Right cardiac atrium (tissue), 5 donors: ENCODE measurements at places on chromosomes 3 and 15. TPM values are rescaled to one million over a fixed set of nuclear protein-coding genes. Genes with fewer than 3 reads are reported as not detected.

- no peak for DNase-seq
Measured at GRCh38 chr15:47394286-47394809, 323.0 kb upstream of the SEMA6D start.

TGM4 gene
- not detected for polyA plus RNA-seq

DNA sequence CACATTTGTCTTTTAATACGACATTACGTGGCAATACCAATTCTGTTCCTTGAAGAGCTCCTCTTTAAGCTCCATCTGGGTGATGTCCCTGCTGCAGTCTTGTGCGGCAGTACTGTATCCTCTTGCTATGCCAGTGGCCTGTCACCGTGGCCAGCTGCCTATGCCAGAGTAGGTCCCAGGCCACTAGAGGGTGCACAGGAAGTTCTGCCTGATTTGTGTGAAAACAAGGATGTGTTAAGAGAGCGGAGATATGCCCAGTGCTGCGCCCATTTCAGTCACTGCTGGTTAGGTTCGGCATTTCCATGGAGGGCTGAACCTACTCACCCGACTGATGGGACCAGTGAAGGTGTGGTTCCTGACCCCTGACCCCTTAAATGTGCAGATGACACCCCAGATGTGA is 25.2 kb downstream of the NIPA1 start:
- DNase-seq: no peak

DNA sequence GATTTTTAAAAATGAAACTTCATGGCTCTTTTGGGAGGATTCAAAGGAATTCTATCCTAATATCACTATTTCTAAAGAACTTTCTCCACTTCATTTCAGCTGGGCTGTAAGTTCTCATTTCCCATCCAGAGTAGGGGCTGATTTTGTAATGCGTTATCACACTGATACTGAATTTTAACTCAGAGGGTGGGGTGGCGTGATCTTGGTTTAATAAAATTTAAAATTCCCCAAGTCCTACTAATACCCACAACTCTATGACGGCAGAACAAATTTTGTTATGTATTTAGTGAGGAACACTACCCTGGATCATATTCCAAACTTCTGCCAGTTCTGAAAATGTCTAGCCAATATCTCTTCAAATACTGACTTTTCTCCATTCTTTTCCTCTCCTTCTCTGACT is 92.7 kb downstream of the ASB7 start:
- no peak for DNase-seq

CEP19 gene
- 1.4 TPM for polyA plus RNA-seq

DNA sequence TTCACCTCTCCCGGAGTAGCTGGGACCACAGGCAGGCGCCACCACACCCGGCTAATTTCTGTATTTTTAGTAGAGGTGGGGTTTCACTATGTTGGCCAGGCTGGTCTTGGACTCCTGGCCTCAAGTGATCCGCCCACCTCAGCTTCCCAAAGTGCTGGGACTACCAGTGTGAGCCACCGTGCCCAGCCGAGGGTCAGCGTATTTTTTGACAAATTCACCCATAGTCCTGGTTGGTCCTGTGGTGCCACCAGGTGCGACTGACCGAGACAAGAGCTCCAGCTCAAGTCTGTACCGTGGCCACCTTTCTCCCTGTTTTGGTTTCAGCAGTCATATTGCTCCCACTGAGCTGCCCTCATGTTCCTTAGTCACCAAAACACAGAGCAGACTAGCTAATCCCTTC is 8.8 kb downstream of the SLC51A start:
- no peak for DNase-seq
